Activated naive CD4-positive, alpha-beta T cell (primary cell): ENCODE measurements at places on chromosomes 1 and 21.

GRCh38 chr1:228669242-228669585 lies 66.1 kb upstream of the RHOU start:
- no peak for DNase-seq

GRCh38 chr21:45086337-45086958 lies 12.1 kb downstream of the ADARB1 start:
- DNase-seq, result no peak

DNA sequence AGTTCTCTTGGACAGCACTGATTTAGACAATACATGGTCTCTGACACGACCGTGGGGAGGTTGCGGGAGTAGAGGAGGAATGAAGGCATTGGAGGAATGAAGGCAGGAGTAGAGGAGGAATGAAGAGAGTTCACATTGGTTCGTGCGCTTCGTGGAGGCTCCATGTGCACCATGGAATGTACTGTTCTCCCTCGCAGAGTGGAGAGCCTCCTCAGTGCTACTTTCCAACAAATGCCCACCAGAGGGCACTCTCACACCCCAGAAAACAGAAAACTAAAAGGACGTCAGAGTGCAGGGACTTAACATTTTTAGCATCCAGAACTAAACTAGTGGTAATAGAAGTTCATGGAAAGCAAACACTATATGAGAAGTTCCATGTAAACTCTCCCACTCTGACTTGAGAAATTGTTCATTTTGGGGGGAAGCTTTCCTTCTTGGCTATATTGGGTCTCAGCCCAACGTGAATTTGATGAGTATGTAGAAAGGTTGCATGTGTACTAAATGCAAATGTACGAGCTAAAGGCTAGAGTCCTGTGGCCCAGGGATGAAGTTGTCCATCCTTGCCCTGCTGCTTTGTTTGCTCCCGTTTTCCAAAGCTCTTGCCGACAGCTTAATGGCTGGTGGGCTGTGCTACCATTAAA lies 211.6 kb downstream of the LMX1A start:
- no peak for DNase-seq

DNA sequence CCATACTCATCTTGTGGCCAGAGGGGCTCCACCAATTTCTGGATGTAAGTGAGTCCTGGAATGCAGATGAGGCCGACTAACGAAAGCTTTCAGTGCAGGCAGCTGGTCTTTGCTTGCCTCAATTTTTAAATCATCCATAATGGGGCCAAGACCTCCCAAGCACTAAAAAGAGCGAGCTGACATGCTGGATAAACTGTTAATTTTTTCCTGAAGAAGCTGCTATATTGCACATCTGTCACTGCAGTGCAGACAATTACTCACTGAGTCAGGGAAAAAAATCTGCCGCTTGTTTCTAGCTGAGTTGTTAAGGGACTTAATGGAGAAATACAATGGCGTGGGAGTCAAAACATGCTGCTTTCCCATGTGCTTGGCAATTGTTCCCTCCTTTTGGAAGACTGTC lies 205.5 kb downstream of the GPATCH2 start:
- no peak for DNase-seq

- DNase-seq, result no peak
These were observed 8.1 kb upstream of the GCLM start for GRCh38 chr1:93917302-93917701.

DNA sequence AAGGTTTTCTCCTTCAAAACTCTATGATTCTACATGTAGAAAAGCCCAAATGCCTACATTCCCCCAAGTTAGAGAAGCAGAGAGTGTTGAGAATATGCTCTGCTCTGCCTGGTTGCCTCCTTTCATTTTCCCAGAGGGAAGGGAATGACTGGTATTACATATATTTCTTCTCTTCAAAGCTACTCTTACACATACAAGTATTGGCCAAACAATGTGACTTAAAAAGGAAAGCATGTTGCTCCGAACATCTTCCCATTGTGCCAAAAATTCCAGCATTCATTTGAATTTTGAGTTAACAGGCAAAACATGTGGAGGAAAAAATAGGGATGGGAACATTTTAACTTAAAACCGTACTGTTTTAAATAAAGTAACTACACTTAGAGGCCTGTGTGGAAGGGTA lies 125.2 kb downstream of the COQ8A start:
- DNase-seq, result no peak

DNA sequence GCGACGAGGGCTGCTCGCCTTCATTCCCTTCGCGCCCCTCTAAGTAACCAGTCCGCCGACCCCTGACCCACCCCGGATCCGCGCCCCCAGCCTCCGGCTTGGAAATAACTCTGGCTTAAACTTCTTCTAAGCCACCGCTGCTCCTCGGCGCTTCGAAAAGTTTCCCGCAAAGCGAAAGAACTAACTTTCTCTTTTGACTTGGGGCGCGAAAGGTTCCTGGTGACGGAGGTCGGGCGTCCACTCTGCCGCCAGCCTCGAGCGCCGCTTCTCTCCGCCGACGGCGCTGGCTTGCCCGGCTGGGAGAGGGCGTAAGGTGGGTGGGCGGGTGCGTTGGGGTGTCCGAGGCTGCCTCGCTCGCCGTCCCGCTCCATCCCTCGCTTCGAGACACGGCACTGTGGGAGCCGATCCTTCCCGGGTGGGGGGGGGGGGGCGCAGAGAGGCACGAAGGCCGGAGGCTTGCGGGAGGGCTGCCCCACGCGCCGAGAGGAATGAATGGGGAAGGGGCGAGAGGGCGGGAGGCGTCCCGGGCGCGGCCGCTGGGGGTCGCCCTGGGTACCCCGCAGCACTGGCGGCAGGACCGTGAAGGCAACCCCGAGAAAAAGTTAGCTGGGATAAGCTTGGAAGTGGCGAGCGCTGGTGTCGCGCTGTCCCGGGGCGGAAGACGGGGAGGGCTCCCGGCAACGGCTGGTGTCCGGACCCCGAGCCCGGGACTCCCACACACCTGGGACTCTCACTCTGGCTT lies 569 bp downstream of the ATF3 start:
- DNase-seq, result no peak

- DNase-seq, result no peak
These were observed 105.5 kb downstream of the NUF2 start for GRCh38 chr1:163427279-163427678.

DNA sequence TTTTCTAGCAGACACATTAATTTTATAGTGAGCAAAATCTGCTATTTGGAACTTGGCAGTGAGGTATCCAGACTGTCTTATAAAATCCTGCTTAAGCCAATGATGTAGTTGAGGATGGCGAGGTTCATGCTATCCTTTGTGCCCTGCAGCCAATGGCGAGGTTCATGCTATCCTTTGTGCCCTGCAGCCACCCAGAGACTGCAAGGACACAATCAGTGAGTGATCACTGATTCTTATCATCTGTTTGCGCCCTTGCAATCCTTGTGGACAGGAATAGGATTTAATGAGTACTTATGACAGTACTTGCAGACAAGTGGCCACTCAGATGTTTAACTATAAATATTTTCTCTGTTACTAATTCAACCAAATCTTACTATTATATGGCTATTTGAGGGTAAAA lies 112.6 kb downstream of the EIF4G3 start:
- DNase-seq, result no peak

DNA sequence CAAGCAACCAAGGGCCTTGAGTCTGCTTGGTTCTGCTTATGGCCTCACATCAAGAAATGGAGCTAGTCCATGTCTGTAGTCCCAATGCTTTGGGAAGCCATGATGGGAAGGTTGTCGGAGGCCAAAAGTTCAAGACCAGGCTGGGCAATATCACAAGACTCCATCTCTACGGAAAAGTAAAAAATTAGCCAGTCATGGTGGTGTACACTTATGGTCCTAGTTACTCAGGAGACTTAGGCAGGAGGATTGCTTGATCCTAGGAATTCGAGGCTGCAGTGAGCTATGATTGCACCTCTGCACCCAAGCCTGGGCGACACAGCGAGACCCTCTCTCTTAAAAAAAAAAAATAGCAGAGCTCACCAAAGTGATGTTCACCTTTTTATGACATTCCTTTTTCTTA lies 80.1 kb upstream of the DNAJC6 start:
- DNase-seq, result no peak

- DNase-seq, result no peak
These were observed 671.2 kb downstream of the LMO4 start for GRCh38 chr1:87999852-88000251.

GRCh38 chr1:233328142-233328921 lies 808 bp downstream of the MAP3K21 start:
- DNase-seq, result no peak

DNA sequence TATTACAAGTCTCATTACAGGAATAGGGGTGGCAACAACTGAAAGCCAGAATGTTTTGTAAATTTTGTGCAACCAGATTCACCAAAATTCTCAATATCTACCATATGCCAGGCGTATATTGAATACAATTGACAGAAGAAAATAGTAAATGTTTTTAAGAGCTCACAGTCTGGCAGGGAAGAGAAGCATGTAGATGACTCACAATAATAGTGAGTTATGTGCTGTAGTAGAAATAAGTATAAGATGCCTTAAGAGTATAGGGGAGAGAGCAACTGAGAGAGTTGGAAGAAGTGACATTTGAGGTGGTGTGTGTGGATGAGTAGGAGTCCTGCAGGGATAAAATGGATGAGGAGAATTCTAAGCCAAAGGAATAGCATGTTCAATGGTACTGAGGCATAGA lies 170.5 kb upstream of the FGGY start:
- no peak for DNase-seq

- no peak for DNase-seq
These were observed 521.4 kb upstream of the CAMK1G start for GRCh38 chr1:209062081-209062620.
